ENCODE measurements at places on chromosomes 12 and 14.

- DNase-seq, result no peak
These were observed 135.3 kb downstream of the FGD4 start for GRCh38 chr12:32534698-32535097.

- no peak for DNase-seq
These were observed 34.1 kb downstream of the CYP46A1 start for GRCh38 chr14:99718031-99718810.

DNA sequence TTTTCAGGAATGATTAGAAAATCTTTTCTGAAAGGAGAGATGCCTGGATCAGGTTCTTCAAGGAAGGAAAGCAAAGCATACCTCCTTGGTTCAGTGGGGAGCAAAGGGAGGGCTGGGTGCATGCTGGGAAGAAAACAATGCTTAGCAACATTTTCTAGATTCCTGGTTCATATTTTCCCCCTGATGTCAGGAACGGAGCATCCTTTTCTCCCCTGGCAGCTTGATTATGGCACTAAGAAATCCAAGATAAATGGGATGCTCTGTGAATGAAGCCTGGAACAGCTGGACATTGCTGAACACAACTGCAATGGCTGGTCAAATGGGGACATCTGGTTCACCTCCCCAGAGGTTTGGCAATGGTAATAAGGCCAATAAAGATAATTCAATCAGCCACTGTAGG, 50.9 kb downstream of the KCNA5 start:
- DNase-seq, result no peak

DNA sequence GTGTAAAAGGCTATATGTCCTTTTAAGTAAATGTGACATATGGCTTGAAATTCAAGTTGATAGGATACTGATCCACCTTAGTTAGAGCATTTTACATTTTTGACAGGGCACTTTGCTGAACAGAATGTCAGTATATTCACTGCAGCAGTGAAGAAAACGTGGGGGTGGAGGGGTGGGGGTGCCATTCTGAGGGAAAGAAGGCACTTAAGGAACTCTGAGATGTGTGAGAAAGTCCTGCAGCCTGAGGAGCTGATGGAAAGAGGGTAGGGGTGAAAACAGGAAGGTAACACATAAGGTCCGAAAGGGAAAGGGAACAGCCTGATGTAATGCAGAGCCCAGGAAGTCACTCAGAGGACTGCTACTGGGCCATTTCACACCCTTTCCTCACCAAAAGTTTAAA, 265.5 kb upstream of the GRIP1 start:
- no peak for DNase-seq

DNA sequence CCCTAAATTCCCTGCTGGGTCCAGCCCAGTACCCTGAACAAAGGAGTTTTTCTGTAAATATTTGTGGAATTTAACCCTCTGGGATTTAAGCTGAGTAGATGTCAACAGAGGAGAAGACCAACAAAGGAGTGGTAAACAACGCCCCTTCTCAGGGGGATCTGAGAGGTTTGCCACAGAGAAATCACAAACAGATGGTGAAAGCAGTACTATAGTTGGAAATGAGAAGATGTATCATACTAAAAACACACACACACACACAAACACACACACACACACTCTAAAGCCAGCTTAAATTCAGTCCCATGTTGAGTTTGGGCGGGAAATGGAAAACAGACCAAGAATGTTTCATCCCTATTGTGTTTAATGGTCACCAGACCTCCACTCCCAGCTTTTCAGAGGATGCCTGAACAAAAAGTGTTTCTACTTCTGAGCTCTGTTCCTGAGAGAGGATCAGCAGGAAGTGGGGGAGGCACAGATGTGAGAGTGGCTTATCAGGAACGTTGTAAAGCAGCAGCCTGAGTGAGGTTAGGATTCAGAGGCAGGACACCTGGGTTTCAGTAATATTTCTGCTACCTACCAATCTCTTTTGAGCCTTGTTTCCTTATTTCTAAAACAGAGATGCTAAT, 3.2 kb downstream of the BIN2 start:
- DNase-seq, result peak; percentile 37

- DNase-seq, result no peak
These were observed 46.6 kb downstream of the SUSD6 start for GRCh38 chr14:69657950-69658355.

DNA sequence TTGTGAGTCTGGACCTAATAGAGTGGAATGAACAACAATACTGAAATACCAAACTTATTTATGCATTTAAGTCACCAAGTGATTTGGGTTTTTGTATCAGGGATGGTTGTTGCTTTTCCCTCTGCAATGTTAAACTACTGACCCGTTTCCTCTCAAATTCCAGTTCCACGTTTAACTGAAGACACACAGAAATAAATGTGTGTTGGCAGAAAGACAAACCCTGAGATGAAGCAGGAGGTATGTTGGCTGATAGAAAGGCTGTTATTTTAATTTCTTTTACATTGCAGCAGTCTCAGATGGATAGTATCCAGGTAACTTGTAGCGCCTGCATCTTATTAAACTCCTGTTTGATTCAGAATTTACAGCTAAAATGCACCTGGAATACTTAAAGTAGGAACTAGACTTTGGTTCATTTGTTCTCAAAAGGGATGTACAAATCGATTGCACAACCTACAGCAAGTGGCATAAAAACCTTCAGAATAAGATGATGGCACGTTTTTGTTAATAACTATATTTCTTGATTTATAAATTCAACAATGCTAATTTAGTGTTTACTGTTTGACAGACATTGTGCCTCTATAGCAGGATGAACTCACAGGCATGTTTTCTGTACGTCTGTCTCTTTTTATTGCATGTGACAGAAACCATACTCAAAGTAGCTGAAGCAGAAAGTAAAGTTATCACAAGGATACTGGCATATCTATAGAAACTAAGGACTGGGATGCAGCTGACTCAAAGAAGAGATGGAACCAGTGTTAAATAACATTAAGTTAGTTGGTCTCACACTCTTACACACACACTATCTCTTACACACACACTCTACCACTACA, 405.7 kb downstream of the ZFP36L1 start:
- DNase-seq, result no peak

DNA sequence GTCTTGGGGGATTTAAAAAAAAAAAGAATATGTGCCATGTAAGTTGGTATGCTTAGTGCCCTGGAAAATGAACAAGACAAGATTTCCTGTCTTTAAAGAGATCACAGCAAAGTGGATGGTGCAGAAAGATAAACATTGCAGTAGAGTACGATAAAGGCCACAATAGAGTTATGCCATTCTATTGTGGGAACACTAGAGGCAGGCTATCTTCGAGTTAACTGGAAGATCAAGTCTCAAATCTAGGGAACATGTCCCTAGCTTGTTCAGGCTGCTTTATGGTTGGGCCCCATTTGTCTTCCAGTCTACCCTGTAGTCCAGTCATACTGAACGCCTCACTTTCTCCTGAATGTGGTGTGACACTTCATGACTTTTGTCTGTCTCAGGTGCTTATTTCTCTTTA, 18.7 kb upstream of the CCT2 start:
- DNase-seq, result no peak
